Osteocyte (in vitro differentiated cells): ENCODE measurements at places on chromosomes 7 and 10. TPM values are rescaled to one million over a fixed set of nuclear protein-coding genes. Genes with fewer than 3 reads are reported as not detected.

Gene OR13A1
- total RNA-seq = not detected in 2 replicates

- no peak overlapping the region for H3K4me3 ChIP-seq
- H3K36me3 ChIP-seq = peaks cover 7% of the 10 kb centered on the region
- DNase-seq = no peak
- no peaks in the 10 kb centered on the region for H3K27me3 ChIP-seq
- peak overlapping the region; percentile 90 for H3K27ac ChIP-seq
Measured at GRCh38 chr7:25834050-25834449, 317.9 kb upstream of the NFE2L3 start.

GRCh38 chr7:76294344-76295024, 8.0 kb upstream of the HSPB1 start:
- peaks cover 44% of the 10 kb centered on the region for H3K4me1 ChIP-seq
- no peaks in the 10 kb centered on the region for H3K36me3 ChIP-seq
- no peak overlapping the region for H3K4me3 ChIP-seq

Gene THNSL1
- total RNA-seq = 4.4 and 5.0 TPM in 2 replicates

Gene NUTM2B
- 1.3 and 1.5 TPM in 2 replicates for total RNA-seq

- H3K27me3 ChIP-seq = peaks cover 59% of the 10 kb centered on the region
- no peak for DNase-seq
- H3K4me1 ChIP-seq = peaks cover 6% of the 10 kb centered on the region
Measured at GRCh38 chr10:44234483-44234875, 150.4 kb downstream of the CXCL12 start.

Gene HTR5A
- not detected in 2 replicates for total RNA-seq

GRCh38 chr7:69898189-69898588, 299.9 kb downstream of the AUTS2 start:
- peaks cover 6% of the 10 kb centered on the region for H3K4me1 ChIP-seq
- H3K27me3 ChIP-seq = no peaks in the 10 kb centered on the region
- peaks cover 7% of the 10 kb centered on the region for H3K36me3 ChIP-seq
- no peak overlapping the region for H3K4me3 ChIP-seq

DNA sequence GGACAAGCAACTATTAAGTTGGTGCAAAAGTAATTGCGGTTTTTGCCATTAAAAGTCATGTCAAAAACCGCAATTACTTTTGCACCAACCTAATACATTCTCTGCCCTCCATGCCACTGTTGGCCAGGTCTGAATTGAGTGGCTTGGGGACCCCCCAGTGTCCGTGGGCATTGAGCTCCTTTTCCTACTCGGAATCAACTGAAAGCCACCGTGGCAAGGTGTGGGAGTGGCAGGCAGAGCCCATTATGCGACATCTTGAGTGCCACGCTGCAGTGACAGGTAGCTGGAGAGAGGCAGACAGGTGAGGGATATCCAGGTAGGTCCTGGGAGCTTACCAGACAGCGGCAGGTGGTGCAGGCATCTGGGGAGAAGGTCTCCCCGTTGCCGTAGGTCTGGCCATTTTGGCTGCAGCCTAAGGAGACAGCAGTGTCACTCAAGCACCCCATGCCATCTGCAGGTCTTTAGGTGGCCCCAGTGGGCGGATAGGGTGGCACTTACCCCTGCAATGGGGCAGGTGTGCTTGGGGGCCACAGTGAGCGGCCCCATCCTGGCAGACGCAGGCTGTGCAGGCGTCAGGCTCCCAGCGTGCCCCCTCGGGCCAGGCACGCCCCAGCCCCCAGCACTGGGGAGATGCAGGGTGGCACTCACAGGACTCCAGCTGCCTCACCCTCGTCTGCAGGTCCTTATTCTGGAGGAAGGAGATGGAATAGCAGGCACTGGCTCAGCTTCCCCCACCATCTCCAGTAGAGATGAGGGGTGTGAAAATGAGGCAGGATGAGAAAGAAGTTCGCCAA, 3.5 kb downstream of the KCP start:
- no peak for DNase-seq
- peaks cover 34% of the 10 kb centered on the region for H3K27me3 ChIP-seq
- peaks cover 20% of the 10 kb centered on the region for H3K4me1 ChIP-seq
- H3K4me3 ChIP-seq = no peak overlapping the region
- H3K36me3 ChIP-seq = no peaks in the 10 kb centered on the region

DNA sequence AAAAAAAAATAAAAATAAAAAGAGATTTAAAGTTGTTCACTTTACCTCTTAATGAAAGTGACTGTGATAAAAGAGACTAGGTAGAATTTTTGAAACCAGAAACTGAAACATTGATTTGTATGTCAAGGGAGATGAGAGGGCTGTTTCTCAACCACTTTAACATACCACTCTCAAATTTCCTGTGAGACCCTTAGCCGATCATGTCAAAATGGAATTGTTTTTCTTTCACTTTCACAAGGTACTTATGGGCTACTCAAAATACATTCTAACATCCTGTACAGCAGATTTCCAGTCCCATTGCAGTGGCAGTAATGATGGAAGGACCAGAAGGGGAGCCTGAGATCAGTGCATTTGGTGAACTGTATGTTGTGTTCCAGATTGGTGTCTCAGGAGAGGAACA, 261.2 kb downstream of the PPP1R3A start:
- H3K36me3 ChIP-seq = no peaks in the 10 kb centered on the region
- peaks cover 25% of the 10 kb centered on the region for H3K27me3 ChIP-seq
- H3K4me3 ChIP-seq = peak overlapping the region; percentile 42
- DNase-seq = no peak

Gene NOS3
- total RNA-seq = 0.73 TPM in 1 of 2 replicates, not detected in the other

- H3K4me3 ChIP-seq = no peak overlapping the region
- H3K4me1 ChIP-seq = peaks cover 10% of the 10 kb centered on the region
- H3K36me3 ChIP-seq = no peaks in the 10 kb centered on the region
- peaks cover 37% of the 10 kb centered on the region for H3K27me3 ChIP-seq
- no peak for DNase-seq
Measured at GRCh38 chr7:151941009-151941408, 15.2 kb upstream of the GALNTL5 start.

Gene TRPV6
- total RNA-seq = not detected in 2 replicates

- H3K36me3 ChIP-seq = no peaks in the 10 kb centered on the region
- no peak overlapping the region for H3K4me3 ChIP-seq
- no peaks in the 10 kb centered on the region for H3K27me3 ChIP-seq
- DNase-seq = no peak
- no peak overlapping the region for H3K27ac ChIP-seq
- no peaks in the 10 kb centered on the region for H3K4me1 ChIP-seq
Measured at GRCh38 chr7:125090596-125090995, 161.0 kb upstream of the POT1 start.

DNA sequence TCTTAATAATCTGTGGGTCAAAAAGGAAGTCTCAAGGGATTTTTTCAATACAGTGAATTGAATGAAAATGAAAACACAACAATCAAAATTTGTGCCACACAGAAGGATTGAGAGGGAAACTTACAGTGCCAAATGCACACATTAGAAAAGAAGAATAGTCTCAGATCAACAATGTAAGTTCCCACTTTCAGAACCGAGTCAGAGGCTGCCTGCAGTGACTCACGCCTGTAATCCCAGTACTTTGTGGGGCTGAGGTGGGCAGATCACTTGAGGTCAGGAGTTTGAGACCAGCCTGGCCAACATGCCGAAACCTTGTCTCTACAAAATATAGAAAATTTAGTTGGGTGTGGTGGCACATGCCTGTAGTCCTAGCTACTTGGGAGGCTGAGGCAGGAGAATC, 12.5 kb upstream of the KEL start:
- no peak for DNase-seq
- H3K27me3 ChIP-seq = no peaks in the 10 kb centered on the region
- H3K36me3 ChIP-seq = peaks cover 1% of the 10 kb centered on the region

DNA sequence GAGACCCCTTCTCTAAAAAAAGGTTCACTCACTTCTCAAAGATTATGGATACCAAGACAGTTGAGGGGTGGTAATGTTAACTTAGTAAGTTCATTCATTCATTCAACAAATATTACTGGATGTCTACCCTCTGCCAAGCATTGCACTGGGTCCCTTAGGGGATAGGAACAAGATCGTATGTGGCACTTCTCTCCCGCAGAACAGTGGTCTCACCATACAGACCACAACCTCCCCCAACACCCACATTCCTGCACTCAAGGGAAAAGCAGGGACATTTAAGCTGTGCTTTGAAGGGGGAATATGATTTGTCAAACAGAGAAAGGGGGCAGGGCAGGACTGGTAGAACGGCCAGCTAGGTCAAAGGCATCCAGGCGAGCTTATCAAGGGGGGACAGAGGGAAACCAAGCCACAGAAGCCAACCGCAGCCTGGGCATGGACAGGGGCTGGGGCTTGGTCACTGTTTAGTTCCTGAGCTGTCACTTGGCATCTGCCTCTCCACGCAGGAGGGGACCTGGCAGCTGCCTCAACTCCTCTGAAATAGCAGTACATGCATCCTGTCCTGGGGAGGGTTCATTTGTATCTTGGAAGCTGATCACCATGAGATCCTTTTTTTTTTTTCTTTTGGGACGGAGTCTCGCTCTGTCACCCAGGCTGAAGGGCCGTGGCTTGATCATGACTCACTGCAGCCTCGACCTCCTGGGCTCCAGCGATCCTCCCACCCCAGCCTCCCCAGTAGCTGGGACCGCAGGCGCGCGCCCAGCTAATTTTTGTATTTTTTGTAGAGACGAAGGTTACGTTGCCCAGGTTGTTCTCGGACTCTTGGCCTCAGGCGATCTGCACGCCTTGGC, 949 bp upstream of the CLIP2 start:
- no peaks in the 10 kb centered on the region for H3K36me3 ChIP-seq
- H3K4me3 ChIP-seq = peak overlapping the region; percentile 73
- no peaks in the 10 kb centered on the region for H3K27me3 ChIP-seq
- DNase-seq = no peak
- peaks cover 22% of the 10 kb centered on the region for H3K4me1 ChIP-seq

Gene TRIM8
- total RNA-seq = 63.9 and 66.8 TPM in 2 replicates

- no peak for DNase-seq
- H3K36me3 ChIP-seq = no peaks in the 10 kb centered on the region
- H3K27me3 ChIP-seq = no peaks in the 10 kb centered on the region
- H3K4me1 ChIP-seq = peaks cover 23% of the 10 kb centered on the region
Measured at GRCh38 chr10:30821261-30821993, 191.9 kb upstream of the LYZL2 start.

Gene SEC24C
- 64.1 and 64.2 TPM in 2 replicates for total RNA-seq

- no peak overlapping the region for H3K4me3 ChIP-seq
- peaks cover 25% of the 10 kb centered on the region for H3K4me1 ChIP-seq
- no peak for DNase-seq
- H3K36me3 ChIP-seq = peaks cover 30% of the 10 kb centered on the region
- peak overlapping the region; percentile 60 for H3K27ac ChIP-seq
Measured at GRCh38 chr7:139691253-139691781, 86.5 kb downstream of the HIPK2 start.

Gene SOSTDC1
- not detected in 2 replicates for total RNA-seq

Gene CADPS2
- total RNA-seq = 0.81 and 1.0 TPM in 2 replicates

Gene MRC1
- not detected in 2 replicates for total RNA-seq

DNA sequence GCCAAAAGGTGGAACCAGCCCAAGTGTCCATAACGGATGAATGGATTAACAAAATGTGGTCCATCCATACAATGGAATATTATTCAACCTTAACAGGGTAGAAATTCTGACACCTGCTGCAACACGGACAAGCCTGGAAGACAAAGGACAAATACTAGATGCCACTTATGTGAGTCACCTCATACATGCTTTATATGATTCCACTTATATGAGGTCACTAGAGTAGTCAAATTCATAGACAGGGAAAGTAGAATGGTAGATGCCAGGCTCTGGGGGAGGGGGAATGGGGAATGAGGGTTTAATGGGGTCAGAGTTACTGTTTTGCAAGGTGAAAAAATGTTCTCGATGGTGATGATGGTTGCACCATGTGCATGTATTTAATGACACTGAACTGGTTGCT, 34.0 kb upstream of the CYTH3 start:
- peak overlapping the region; percentile 9 for H3K27ac ChIP-seq
- peaks cover 23% of the 10 kb centered on the region for H3K4me1 ChIP-seq
- no peak for DNase-seq

GRCh38 chr7:105637755-105638154, 56.5 kb upstream of the EFCAB10 start:
- H3K4me3 ChIP-seq = no peak overlapping the region
- peaks cover 36% of the 10 kb centered on the region for H3K36me3 ChIP-seq
- no peak overlapping the region for H3K27ac ChIP-seq
- H3K4me1 ChIP-seq = peaks cover 10% of the 10 kb centered on the region
- H3K27me3 ChIP-seq = no peaks in the 10 kb centered on the region
- DNase-seq = no peak

- no peaks in the 10 kb centered on the region for H3K27me3 ChIP-seq
- DNase-seq = no peak
- H3K36me3 ChIP-seq = no peaks in the 10 kb centered on the region
- H3K27ac ChIP-seq = no peak overlapping the region
- no peaks in the 10 kb centered on the region for H3K4me1 ChIP-seq
Measured at GRCh38 chr10:4755286-4755989, 70.6 kb upstream of the AKR1E2 start.

GRCh38 chr7:14201353-14201752, 211.9 kb upstream of the ETV1 start:
- DNase-seq = no peak
- no peaks in the 10 kb centered on the region for H3K27me3 ChIP-seq
- H3K4me1 ChIP-seq = peaks cover 9% of the 10 kb centered on the region
- no peaks in the 10 kb centered on the region for H3K36me3 ChIP-seq

GRCh38 chr7:130897515-130898419, 163.8 kb upstream of the KLF14 start:
- DNase-seq = no peak
- peaks cover 23% of the 10 kb centered on the region for H3K36me3 ChIP-seq
- peaks cover 80% of the 10 kb centered on the region for H3K4me1 ChIP-seq
